ENCODE measurements at places on chromosomes 5 and 9.
A peak's percentile ranks its signal among the peaks of the same experiment; 100 is the strongest.

DNA sequence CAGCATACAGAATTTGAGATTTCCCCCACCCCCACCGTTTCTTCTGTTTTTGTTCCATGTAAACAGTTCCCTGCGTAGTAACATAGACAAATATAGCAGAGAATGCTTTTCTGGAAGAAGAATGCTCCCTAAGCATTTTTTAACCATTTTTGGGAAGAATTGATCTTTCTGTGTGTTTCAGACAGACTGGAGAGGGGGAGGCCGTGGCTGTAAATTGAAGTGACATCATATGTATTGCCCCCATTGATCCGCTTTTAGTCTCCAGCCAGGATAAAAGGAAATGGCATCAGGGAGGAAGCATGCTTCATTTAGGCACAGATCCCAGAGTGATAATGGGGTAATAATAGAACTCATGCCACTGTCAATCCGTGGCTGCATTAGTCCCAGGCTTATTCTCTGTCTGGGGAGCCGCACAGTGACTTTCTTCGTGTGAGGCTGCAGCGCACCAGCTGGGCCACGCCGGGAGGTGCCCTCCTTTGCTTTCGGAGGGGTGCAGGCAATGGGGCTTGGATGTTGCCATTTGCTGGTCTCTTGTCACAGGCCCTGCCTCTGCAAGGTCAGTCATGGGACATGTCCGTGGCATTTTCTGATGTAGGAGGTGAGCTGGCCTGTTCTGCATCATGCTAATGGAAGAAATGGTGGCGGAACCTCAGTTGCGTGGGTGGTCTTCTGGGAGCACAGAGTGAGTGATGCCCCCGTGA is 261.5 kb downstream of the FANCC start:
- DNase-seq: no peak

DNA sequence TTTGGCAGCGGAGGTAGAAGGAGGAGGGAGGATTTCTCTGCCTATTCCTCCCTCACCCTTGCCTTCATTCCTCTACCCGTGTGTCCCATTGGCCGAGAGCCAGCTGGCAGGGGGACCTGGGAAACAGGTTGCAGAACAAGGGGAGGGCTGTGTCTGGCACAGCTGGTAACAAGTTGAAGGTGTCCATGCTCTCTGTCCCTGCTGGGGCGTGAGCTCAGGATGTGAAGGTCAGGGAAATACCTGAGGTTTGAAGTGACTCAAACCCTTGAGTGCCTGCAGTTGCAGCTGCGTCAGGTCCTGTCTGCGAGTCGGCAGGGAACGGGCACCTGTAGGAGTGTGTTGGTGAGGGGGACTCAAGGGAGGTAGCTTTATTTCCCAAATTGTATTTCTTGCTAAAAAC is 16.2 kb downstream of the MIGA2 start:
- no peak for DNase-seq

- DNase-seq: no peak
These were observed 10.9 kb downstream of the IL12B start for GRCh38 chr5:159319363-159319762.

- no peak for DNase-seq
These were observed 102.5 kb upstream of the ADAMTS16 start for GRCh38 chr5:5037674-5038073.

DNA sequence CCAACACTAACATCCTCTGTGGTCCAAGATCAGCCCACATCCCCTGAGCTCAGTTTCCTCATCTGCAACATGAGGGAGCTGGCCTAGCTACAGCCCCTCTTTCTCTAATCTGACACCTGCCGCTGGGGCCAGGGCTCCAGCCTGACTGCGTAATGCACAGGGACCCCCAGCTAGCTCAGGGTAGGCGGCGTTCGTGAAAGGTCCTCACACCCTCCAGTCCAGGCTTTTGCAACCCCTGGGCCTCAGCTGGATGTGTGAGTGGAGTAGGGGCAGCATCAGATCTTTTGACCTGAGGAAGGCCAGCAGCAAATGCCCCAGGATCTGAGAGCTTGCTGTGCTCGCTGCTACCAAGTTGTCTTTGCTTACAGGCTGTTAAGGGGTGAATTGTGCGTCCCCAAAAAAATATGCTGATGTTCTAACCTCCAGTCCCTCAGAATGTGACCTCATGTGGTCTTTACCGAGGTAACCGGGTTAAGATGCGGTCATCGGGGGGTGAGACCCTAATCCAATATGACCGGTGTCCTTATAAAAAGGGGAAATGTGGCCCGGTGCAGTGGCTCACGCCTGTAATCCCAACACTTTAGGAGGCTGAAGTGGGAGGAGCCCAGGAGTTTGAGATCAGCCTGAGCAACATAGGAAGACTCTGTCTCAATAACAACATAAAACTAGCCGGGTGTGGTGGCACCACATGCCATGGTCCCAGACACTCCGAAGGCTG is 47.8 kb downstream of the PLPP7 start:
- no peak for DNase-seq

- peak; percentile 81 for DNase-seq
These were observed 5.3 kb downstream of the KLF4 start for GRCh38 chr9:107484117-107484723.

DNA sequence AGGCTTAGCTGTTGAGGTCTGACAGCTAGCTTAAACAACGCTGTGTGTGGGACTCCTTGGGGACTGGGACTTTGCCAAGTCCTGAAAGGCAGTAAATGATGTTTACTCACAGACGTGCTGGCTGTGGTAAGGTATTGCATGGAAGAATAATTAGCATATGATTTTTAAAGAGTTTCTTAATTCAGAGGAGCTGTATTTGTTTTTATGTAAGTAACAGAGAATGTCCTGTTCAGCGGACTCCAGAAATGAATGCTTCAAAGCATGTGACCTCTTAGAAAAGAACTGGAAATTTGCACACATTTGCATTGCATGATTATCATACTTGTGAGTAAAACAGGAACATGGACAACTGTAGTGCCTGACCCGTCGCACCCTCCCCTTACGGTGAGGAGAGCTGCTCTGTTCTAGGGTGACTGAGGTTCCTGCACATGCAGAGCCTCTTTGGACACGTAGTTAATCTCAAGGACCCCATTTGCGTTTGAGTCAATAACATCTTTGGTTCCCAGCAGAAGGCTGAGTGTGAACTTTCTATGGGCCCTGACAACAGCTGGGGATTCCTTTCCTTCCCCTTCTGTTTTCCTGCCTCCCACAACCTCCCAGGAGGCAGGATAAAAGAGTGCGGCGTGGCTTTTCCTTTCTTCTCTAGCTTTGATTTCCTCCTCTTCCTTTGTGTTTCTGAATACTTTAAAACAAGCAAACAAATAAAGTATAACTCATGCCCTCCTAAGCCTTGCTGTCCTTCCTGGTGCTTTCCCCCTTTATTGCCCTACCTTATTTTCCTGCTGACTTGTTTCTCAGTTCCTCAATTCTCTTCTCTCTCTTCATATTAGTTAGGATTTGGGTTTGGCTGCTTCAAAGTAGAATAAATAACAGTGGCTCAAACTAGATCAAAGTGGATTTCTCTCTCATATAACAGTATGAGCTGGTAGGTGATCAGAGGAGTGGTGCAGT is 157.2 kb upstream of the CD180 start:
- DNase-seq: no peak

- no peak for DNase-seq
These were observed 30.4 kb upstream of the TRIM14 start for GRCh38 chr9:98149422-98149821.

GRCh38 chr5:33227746-33228145 is 213.0 kb upstream of the TARS1 start:
- DNase-seq: no peak

- DNase-seq: no peak
These were observed 334.4 kb upstream of the ACTBL2 start for GRCh38 chr5:57817001-57817453.

- DNase-seq: no peak
These were observed 118.1 kb downstream of the NUDT12 start for GRCh38 chr5:103444333-103445038.

DNA sequence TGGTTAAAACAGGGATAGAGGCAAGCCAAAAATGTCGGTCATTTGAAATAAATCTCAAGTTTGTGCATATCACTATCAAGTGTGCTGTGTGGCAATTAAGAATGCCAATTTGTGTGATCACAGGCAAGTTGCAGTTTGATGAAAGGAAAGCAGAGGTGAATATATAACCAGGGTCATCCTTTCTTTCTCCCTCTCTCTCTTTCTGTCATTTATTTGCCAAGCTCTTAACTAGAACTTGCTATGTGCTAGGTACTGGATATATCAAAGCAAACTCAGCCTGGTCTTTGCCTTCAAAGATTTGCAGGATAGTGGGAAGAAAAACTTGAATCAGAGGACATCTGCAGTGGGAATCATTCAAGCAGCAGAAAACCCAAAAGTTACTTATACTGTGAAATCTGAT is 22.0 kb downstream of the PDCD1LG2 start:
- no peak for DNase-seq

- no peak for DNase-seq
These were observed 134.8 kb downstream of the ZNF354C start for GRCh38 chr5:179194941-179195381.

DNA sequence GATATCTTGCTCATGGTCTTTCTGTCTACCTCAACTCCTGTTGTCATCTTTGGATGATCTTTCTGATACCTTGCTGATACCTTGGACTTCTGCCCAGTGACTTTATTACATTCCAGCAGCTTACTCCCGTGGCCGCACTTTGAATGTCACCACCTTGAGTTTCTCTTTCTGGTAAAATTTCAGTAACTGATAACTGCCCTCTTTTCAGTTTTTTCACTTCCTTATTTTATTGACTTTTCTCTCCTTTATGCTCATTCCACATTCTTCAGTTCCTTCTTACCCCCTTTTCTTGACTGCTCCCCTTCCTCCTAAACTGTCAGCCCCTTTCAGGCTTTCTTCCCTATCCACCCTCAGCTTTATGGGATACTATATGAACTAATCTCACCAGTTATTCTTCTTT is 7.0 kb upstream of the FBXO4 start:
- DNase-seq: no peak

GRCh38 chr9:79481846-79482477 is 89.8 kb upstream of the TLE4 start:
- no peak for DNase-seq

DNA sequence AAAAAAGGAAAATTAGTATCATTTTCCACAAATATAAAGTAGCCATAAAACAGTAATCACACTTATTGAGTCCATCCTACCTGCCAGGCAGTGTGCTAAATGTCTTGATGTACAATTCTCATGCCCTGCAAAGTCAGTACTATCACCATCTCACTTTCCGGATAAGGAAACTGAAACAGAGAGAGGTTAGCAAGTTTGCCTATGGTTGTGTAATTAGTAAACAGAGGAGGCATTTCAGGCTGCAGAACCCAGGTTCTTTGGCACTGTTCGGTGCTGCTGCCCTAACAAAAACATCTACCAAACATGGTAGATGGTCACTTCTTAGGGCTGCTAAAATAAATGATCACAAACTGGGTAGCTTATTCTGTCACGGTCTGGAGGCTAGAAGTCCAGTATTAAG is 22.6 kb downstream of the PLAC8L1 start:
- no peak for DNase-seq

GRCh38 chr9:69519470-69520240 is 152.5 kb downstream of the APBA1 start:
- no peak for DNase-seq

- no peak for DNase-seq
These were observed 38.0 kb downstream of the TMEM161B start for GRCh38 chr5:88230546-88231066.

DNA sequence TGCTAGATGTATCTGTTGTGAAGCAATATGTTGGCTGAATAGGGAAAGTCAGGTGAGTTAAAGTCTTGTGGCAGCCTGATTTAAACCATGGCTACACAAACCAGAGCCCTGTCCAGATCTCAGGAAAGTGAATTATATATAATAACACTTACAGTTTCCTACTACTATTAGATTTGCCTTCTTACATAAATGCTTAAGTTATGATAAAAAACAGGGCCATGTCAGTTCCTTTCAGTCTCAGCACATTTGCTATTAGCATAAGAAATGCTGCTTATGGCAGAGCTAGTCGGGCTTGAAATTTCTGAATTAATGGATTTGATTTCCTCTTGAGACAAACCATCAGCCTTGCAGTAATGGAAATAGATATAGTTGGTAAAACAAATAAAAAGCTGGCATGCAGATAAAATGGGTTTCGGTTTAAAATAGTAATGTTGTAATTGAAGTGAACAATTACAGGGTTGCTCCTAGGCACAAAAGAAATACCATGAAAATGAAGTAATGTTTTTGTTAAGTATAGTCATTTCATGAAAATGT is 664.2 kb upstream of the ZNF608 start:
- DNase-seq: no peak

DNA sequence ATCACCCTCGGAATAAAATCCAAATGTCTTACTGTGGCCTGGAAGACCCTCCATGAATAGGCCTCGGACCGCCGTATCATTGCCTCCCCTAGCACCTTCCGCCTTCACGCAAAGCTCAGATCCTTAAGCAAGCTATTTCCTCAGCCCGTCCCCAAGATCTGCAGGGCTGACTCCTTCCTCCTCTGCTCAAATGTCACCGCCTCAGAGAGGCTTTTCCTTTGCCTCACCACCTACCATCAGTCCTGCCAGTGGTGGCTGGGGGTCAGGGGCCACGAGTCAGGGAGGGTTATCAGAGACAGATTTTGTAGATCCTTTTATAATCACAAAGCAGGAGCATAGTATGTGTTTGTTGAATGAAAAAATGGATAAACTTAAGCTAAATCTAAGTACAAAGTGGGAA is 74.4 kb upstream of the KIF2A start:
- DNase-seq: no peak

GRCh38 chr9:109893241-109893640 is 113.2 kb downstream of the PALM2AKAP2 start:
- no peak for DNase-seq

- DNase-seq: no peak
These were observed 84.0 kb downstream of the PIK3R1 start for GRCh38 chr5:68299575-68299974.

GRCh38 chr9:127180457-127181314 is 58.3 kb upstream of the ANGPTL2 start:
- DNase-seq: no peak

GRCh38 chr5:96818125-96818788 is 10.5 kb upstream of the ERAP1 start:
- DNase-seq: no peak
